Kasumi-1 (cell line): ENCODE measurements at places on chromosomes 2 and 18.

GRCh38 chr2:63488118-63488713 is 100.1 kb downstream of the WDPCP start:
- DNase-seq: peak; percentile 74

DNA sequence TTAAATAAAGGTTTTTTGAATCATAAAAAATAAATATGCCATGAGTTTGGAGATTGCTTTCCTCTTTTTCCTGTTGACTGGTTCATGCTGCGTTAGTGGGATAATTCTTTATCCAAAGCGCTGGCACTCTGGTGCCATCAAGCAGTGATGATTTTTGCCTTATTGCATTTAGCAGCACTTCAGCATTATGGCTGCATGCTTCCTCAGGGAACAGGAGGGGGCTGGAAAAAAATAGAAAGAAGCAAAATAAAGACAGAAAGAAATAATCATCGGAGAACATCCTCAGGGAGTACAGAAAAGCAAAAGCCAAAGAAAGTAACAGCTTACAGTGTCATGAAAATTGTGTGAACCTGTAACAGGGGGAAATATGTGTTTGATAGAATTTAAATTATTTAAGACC is 1408.2 kb upstream of the PIK3C3 start:
- no peak for DNase-seq

DNA sequence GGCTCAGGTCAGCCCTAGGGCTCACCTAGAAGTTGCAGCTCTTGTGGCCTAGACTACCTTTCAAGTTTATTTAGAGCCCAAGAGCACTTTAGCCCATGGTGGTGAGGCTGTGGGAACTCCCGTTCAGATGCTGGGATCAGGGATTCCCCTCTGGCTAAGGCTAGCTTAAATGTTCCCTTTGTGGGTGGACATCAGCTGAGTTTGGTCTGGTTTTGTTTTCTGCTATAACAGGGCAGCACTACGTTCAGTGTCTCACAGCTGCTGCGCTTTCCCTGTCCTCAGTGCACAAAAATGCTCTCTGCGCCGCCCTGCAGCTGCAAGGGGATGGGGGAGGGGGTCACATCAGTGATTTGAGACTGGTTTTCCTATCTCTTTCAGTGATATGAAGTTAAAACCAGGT is 170.5 kb upstream of the KCNJ3 start:
- DNase-seq: no peak

DNA sequence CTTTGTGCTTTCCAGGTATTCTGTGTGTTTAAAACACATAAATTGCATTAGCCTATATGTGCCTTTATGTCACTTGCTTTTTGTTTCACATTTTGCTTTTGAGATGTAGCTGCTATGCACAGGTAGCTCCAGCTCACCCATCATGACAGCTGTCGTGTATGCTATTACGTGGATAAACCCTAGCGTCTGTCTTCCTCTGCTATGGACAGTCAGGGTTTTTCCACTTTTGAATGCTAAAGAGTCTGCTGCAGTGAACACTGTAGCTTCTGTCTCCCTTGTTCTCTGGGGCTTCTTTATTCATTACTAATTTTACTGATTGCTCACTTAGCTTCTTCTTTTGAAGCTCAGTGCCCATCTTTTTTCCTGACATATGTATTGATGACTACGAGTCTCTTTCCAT is 24.7 kb upstream of the MBP start:
- DNase-seq: no peak

GRCh38 chr2:223853425-223853837 is 16.0 kb upstream of the AP1S3 start:
- no peak for DNase-seq

DNA sequence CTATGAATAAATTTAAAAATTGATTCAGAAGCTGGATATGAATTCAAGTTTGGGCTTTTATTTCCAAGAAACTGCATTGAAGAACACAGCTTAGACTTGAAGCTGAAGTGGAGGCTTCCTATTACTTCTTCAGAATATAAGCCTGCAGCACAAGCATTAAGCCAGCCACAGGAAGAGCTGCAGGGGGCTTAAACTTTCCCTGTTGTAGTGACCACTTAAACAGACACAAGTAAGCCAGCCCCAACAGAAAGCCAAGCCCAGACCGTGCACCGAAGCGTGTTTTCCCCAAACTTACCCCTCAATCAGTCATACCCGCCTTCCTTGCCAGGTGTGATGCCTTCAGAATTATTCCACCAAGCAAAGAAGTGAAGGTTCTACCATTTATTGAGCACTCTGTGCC is 28.7 kb downstream of the ERMN start:
- DNase-seq: no peak

- DNase-seq: no peak
Observed at GRCh38 chr2:210611466-210611865, 55.1 kb downstream of the CPS1 start.

DNA sequence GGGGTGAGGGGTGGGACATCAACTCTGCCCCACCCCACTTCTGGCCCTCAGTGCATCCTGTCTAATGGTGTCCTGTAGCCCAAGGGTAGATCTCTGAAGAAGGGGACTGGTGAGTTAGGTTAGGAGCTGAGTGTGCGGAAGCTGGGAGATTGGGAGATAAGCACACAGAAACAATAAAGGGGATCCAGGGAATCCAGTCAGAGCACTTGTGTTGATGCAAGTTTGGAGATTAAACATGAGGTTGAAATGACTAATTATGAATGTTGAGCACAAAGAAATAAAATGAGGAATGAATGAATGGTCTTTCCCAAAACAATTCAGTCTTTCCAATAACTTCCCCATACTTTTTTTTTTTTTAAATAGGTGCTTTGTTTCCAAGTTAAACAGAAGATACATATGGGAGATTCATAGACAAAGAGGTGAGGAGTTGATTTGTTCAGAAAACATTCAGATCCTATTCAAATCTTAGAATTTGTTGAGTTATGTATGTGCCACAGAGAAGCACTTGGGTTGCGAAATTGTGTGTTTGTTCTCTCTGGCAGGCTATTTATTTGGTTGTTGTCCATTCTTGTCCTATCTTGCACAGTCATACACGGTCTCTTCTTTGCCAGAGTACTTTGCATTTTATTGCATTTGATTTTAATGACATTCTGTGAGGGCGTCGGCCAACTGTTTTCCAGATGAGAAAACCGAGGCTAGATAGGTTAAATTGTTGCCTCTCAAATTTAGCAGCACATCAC is 31.6 kb upstream of the NABP1 start:
- DNase-seq: no peak

DNA sequence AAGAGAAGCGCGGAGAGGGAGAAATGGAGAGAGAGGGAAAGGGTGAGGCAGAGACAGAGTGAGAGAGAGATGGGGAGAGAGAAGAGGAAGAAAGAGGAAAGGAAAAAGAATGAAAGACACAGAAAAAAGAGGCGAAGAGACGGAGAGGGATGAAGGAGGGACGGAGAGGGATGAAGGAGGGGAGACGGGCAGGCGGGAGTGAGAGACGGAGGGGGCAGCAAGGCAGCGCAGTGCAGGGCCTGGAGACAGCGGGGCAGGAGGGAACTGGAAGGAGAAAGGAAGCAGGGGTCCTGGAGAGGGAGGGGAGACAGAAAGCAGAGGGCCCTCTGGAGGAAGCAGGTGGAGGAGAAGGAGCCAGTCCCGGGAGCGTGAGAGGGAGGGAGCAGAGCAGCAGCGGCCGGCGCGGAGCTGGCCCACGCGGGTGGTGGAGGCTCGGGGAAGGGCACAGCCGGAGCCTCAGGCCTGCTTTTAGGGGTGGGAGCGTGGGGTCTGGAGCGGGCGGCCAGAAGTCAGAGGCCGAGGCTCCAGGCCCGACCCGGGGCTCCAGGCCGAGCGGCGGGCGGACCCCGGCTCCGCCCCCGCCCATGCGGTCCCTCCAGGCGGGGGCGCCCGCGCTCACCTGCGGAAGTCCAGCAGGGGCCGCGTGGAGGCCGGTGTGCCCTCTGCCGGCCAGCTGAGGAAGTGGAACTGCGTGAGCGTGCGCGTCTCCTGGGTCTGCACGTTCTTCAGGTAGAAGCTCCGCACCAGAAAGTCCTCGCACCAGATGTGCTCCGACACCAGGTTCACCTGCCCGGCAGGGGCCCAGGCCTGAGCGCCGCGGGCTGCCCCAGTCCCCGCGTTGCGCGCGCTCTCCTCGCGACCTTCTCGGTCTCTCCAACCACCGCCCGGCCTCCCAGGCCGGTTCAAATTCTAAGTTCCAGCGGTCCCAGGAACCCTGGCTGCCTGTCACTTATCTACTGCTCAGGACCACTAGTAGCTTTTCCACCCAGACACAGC is 14.5 kb downstream of the PTPRN start:
- peak; percentile 66 for DNase-seq

GRCh38 chr2:40148334-40148733 is 303.6 kb downstream of the SLC8A1 start:
- DNase-seq: no peak

- no peak for DNase-seq
Observed at GRCh38 chr2:2134037-2134436, 197.0 kb downstream of the MYT1L start.

DNA sequence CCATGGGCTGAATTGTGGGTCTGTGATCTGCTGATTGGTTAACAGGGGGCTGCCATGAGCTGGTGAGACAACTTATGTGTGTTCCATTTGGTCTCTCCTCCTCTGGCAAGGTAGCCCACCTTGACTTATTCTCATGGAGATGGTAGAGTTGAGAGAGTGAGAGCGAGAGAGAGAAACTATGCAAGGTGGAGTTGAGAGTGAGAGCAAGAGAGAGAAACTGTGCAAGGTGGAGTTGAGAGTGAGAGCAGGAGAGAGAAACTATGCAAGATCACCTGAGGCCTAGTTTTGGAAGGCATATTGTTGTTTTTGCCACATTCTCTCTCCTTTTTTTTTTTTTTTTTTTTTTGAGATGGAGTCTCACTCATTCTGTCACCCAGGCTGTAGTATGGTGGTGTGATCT is 155.7 kb downstream of the UBR3 start:
- DNase-seq: no peak

- DNase-seq: no peak
Observed at GRCh38 chr2:226189061-226189460, 610.6 kb downstream of the IRS1 start.

- DNase-seq: no peak
Observed at GRCh38 chr2:71410696-71411095, 42.7 kb upstream of the DYSF start.

DNA sequence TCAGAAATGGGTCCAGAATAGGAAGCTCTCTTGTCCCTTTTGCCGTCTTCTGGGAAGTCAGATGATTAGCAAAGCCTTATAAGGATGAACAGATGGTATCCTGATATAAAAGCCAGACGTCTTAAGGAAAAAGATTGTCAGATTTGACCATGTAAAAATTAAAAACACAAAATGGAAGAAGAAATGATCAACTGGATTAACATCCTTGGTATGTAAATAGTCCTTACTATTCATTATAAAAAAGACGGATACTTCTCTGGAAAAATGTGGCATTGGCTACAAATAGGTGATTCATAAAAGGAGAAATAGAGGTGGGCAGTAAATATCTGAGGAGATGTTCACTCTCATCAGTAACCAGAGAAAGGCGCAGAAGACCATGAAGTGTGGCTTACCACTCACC is 33.7 kb upstream of the SCLY start:
- no peak for DNase-seq

- no peak for DNase-seq
Observed at GRCh38 chr2:225367482-225367881, 32.0 kb upstream of the NYAP2 start.

- no peak for DNase-seq
Observed at GRCh38 chr2:99793022-99793421, 303.2 kb upstream of the REV1 start.

- DNase-seq: no peak
Observed at GRCh38 chr2:85758361-85759256, 4.8 kb downstream of the ATOH8 start.

- no peak for DNase-seq
Observed at GRCh38 chr18:75114231-75114764, 94.6 kb downstream of the PTGR3 start.

DNA sequence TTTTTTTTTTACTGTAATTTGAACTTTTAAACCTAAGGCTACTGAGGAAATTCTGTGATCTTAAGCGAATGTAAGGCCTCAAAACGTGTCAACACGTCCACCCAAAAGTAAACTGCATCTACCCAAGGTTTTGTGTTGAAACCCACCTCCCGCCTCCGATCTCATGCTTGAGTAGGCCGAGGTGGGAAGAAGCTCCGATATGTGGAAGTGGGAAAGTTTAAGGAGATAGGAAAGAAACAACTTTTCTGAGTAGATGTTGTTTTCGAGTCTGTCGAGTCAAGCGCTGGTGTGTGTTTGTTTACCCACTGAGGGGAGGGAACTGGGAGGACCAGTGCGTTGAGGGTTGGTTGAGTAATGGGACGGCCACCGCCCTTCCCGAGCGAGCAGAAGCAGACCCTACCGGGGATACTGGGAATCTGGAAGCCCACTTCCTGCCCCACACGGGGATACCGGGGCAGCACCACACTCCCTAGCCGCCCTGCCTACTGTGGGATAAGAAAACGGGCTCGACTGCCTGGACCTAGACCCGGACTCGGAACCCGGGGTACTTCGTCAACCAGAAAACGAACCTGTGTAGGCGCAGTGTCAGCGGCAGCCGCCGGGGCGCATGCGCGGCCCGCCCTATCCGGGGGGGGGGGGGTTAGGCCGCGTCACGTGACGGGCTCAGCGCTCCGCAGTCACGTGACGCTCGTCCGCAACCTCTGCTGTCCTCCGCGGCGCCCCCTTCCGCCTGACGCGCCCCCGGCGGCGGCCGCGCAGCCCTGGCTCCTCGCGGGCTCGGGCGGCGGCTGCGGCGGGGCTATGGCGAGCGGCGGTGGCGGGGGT is at the start of gene RETREG2:
TSS of gene RETREG2 (plus strand) at position 724 of the 825 bp plus-strand sequence. CDS start at position 802, 78 bp downstream.
- DNase-seq: peak; percentile 49

DNA sequence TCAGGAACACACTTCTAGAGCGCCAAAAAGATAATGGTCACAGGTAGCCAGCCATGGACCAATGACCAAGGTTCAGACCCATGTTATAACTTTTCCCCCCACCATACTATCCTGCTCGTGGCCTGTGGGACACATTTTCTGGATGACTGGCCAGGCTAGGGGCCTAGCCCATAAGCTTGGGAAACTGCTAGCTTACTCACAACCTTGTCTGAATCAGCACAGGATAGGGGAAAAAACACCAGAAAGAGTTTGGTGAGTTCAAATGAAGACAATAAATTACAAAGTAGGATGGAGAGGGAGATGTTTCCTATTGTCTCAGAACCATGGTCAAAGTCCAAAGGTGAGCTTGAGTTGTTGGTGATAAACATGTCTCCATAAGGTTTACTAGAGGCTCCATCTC is 156.3 kb upstream of the CCDC68 start:
- no peak for DNase-seq

DNA sequence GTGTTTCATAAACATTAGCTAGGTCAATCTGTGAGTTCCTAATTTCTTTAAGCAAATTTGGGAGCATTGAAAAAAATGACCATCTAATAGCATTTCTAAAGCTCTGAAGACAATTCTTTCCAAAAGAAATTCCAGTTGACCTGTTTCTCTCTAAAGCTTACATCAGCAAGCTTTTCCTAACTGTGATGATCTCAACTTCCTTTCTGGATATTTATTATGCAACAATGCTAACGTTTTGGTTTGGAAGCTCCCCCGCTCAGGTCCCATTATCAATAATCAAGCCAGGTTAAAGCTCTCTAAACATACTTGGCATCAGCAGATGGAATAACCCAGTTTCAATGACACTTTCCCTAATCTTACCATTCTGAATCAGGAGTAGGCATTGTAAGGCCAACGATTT is 196.3 kb upstream of the TANK start:
- DNase-seq: no peak
